ENCODE measurements at places on chromosomes 2 and 18.

GRCh38 chr18:28725876-28726275 is 548.9 kb upstream of the CDH2 start:
- no peak for DNase-seq

DNA sequence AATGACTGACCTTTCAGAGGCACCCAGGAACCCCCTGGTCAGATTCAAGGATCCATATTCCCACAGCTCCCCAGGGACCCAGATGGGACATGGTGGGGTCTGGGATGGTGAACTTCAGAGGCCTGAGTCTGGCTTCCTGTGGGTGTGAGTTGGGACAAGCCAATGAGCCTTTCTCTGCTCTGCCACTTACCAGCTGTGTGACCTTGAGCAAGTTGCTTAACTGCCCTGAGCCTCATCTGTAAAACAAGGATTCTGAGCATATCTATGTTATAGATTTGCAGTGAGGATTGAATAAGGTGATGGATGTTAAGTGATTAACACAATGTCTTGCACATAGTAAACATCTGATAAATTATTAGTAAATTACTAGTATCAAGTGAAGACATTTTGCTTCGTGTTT is 6.4 kb downstream of the ABCG8 start:
- DNase-seq: no peak

- no peak for DNase-seq
Observed at GRCh38 chr2:175435012-175435411, 253.5 kb upstream of the ATP5MC3 start.

DNA sequence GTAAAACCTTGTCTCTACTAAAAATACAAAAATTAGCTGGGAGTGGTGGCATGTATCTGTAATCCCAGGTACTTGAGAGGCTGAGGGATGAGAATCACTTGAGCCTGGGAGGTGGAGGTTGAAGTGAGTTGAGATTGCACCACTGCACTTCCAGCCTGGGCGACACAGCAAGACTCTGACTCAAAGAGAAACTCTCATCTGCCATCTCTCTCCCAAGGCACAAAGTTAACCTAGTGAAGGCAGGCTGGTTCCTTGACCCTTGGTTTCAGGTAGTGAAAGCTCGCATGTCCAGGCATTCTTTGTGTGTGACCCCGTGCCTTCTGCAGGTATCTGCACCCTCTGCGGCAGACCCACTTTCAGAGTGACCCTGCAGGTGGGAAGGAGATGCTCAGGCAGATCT is 100.0 kb downstream of the WDSUB1 start:
- DNase-seq: no peak

DNA sequence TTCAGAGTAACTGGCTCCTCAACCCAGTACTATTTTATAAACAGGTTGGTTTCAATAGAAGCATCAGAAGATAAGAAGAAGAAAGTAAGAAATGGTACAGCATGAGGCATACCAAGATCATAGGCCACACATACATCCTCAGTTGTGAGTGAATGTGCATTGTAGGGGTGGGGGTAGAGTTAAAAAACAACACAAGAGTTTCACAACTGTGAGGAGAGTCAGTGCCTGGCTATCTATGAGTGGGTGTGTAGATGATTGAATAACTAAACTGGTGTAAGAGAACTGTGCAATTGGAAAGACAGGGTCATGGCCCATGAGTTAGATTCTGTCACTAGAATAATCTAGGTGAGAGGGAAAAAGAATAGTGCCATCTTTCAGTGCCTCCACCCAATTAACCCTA is 748.2 kb upstream of the ACVR2A start:
- DNase-seq: no peak

GRCh38 chr2:43034242-43034619 is 192.2 kb downstream of the ZFP36L2 start:
- no peak for DNase-seq

GRCh38 chr18:62954366-62954765 is 239.0 kb downstream of the PHLPP1 start:
- no peak for DNase-seq

DNA sequence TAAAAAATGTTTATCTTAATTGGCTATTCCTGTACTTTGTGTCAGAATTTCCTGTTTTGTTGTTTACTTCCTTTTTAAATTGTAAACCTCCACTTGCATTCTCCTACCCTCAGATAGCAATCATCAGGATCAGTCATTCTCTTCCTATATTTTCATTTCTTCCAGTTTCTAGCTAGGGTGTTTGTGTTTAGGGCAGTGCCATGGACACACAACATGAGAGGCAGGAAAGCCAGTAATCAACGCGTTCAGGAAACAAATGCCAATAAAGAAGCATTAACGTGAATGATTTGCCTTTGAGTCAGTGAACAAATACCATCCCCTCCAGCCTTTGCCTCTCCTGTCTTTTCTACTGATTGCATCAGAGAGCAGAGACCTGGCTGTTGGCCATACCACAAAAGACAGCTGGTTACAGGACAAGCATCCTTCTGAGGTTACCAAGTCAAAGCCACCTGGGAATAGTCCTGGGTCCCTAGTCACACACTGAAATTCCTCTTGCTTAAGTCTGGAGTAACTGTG is 56.7 kb upstream of the FHL2 start:
- DNase-seq: no peak

- DNase-seq: no peak
Observed at GRCh38 chr2:165666605-165667004, 127.4 kb downstream of the GALNT3 start.

DNA sequence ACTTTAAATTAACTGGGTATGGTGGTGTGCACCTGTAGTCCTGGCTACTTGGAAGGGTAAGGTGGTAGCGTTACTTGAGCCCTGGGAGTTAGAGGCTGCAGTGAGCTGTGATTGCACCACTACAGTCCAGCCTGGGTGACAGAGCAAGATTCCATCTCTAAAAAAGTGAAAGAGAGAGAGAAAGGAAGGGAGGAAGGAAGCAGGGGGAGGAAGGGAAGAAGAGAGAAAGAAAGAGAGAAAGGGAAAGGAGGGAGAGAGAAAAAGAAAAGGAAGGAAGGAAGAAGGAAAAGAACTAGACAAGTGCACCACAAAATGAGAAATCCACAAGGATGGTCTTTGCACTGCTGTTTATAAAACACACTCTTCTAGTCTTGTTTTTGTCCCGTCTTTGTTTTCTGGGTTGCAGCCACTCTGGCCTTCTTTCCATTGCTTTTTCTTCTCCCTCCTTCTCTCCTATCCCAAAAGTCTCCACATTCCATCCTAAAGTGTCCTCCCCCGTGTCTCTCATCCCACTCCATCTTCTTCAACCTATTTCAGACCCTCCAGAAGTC is 32.0 kb downstream of the PKDCC start:
- DNase-seq: no peak

DNA sequence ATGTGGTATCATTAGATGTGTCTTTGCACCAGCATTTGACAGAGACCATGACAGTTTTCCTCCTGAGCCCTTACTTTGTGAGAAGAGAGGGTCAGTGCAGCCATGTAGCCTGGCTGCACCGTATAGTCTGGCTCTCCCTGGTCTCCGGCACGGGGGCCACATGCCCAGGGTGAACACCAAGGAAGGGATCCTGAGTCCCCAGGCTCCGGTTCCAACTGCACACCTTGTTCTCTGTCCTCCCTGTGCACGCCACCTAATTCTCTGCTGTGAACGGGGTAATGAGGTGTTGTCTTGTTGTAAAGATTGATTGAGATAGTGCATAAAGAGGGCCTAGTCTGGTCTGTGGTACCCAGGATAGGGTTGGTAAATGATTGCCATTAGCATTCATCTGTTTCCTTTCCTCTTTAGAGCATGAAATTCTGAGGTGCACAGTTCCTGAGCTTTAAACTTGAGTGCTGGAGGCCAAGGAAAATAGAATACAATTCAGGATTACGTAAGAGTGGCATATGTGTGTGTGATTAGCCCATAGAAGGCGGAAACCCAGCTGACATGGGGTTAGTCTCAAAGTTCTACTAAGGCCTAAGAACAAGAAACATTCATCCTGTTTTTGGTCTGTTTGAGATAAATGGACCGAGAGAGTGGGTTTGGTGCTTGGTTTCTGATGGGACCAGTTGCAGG is 55.5 kb downstream of the NCK2 start:
- DNase-seq: no peak

GRCh38 chr2:10039658-10040410 is 3.5 kb upstream of the KLF11 start:
- no peak for DNase-seq

GRCh38 chr18:55706898-55707297 is 118.9 kb upstream of the TCF4 start:
- DNase-seq: no peak

DNA sequence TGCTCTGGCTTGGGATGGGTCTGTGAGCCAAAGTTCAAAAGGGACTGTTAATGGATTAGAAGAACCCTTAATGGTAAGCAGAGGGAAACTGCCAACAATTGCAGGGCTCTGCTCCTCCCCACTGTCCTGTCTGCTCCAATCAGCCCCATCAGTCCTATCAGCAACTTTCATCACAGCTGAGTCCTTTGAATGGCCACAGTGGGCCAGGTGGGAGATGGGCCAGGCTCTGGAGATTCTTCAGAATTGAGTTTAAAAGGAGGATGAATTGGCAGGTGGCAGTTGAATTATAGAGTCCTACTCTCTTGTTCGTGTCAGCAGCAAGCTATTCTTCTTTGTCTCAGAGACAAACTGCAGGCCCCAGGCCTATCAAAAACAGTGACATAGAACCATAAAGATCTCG is 573.9 kb downstream of the EPHA4 start:
- no peak for DNase-seq

DNA sequence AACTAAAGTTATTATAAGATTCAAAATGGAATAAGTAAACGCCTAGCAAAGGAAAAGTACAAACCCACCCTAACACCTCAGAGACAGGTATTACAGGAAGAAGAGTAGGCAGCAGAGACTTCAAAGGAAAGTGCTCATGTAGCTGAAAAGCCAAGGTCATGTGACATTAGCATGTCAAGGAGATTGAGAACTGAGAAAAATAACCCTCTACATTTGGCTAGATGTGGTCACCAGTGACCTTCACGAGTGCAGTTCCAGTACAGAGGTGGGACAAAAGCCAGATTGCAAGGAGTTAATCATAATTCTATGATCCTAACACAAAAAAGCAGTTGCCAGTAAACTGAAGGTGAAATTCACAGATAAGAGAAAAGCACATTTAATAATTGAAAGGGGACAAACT is 252.7 kb downstream of the ZEB2 start:
- no peak for DNase-seq

DNA sequence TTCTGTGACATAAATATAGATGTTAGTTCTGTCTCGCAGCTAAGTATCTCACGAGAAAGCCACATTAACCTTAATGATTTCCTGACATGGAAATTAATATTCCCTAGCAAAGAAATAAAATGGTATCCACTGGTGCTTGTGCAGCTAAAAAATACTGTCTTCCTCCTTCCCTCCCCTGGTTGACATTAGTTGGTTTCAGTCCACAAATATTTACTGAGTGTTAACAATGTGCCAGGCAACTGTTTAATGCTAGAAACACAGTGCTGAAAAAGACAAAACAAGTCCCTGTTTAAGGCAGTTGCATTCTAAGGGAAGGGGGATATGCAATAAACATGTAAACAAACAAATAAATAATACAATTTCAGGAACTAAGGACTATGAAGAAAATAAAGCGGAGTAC is 44.2 kb upstream of the VPS54 start:
- peak; percentile 10 for DNase-seq

DNA sequence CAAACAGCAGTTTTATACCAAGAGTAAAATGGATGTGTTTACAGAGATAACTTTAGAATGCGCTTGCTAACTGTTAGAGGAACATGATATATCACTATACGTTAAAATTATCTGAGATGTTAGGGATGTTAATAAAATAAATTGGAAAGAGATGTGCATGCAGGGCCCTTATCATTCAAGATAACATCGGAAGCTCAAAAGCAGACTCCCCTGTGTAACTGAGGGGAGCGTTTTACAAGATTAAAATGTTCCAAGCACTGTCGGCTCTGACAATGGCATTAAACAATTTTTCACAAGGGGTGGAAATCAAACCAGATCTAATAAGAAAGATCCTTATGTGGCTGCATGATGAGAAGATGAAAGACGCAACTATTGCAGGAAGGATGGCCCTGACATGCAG is 53.3 kb upstream of the DCC start:
- DNase-seq: no peak

GRCh38 chr2:218024871-218025270 is 22.1 kb upstream of the TNS1 start:
- DNase-seq: no peak

- no peak for DNase-seq
Observed at GRCh38 chr2:127356531-127356930, 31.2 kb downstream of the MAP3K2 start.

- no peak for DNase-seq
Observed at GRCh38 chr18:31223371-31223770, 60.7 kb upstream of the DSC1 start.

- DNase-seq: no peak
Observed at GRCh38 chr2:24816884-24817283, 23.7 kb downstream of the CENPO start.

GRCh38 chr18:79400091-79400590 is 4.4 kb downstream of the NFATC1 start:
- peak; percentile 83 for DNase-seq

GRCh38 chr2:199631129-199631528 is 173.4 kb upstream of the SATB2 start:
- no peak for DNase-seq

DNA sequence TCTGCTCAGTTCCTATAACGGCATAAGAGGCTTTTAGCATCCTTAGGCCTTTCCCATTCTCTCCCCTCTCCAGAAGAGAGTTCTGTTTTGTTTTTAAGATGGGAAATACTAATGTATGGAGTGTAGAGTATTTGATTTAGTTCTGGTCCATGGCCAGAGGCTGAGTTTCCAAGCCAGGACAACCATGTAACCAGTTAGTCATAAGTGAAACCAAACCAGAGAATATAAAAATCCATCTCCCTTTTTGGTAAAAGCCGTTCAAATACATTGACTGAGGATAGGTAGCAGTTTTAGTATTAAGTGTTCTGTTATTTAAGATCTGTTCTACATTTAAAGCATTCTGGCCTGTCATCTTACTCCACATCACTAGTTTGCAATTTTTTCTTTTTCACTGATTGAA is 3.1 kb downstream of the PSMD1 start:
- DNase-seq: no peak

GRCh38 chr2:119292226-119292625 is 68.6 kb downstream of the STEAP3 start:
- DNase-seq: no peak

DNA sequence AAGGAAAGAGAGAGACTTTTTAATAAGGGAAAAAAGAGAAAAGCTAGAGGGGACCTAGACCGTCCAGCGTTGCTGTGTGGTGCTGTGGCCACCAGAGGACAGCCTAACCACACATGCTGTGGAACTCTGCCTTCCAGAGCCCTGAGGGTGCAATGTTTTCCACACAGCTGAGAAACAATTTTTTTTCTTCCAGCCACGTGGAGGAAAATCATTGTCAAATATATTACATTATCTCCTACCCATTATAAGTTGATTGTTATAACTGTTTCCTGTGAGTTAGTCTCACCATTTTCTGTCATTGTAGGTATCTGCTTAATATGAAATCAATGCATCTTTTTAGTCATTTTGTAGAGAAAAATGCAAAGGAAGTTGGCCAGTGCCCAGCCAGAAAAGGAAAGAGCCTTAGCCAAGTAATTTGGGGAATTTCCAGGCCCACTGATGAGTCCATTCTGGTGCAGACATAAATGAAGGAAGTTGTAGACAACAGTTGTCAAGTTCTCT is 5.9 kb upstream of the MRPL19 start:
- DNase-seq: peak; percentile 50

All from germinal center (tissue), 1 donor.